ENCODE measurements at places on chromosomes 1 and 21.

- DNase-seq: no peak
These were observed 90.0 kb downstream of the ASH1L start for GRCh38 chr1:155472491-155473083.

- DNase-seq: no peak
These were observed 36.6 kb downstream of the XCL1 start for GRCh38 chr1:168613038-168613451.

DNA sequence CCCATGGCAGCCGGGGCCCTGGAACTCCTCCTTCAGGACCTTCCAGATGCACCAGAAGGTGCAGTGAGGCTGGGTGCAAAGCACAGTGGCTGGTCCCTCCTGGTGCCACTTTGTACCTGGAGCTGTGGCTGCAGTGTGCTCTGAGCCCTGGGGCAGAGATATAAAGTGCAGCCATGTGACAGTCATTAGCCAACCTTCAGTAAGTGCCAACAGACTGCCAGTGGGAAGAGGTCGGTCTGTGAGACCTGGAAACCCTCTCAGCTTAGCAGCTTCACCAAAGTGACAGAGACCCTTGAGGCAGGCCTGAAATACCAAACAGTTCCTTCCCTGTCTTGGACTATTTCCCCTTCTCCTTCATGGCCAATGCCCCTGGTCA is 26.7 kb upstream of the NGF start:
- DNase-seq: no peak

DNA sequence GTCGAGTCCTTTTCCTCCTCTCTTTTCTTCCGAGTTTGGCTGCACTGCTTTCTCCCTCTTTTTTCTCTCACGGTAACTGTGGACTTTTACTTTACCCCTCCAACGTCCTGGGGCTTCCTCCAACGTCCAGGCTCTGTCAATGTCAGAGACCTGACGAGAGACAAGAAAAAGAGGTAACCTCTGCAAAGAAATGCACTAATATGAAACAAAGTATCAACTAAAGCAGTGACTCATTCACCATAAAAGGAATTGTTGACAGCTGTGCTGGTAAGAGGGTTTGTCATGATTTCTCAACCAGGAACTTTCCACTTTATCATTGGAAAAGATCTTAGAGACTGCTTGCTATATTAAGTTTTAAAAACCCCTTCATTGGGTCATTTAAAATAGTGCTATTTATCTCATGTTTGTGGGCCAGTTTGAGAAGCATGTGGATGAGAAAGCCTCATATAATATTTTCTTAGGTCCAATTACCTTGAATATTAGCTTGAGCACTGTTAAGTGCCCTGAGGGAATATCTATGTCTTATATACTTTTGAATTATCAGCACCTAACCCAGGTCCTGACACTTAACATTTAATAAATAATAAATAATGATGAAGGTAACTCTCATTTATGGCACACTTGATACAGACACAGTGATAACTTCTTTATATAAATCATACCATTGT is at the start of gene GBP2:
Gene GBP2 (minus strand): TSS at position 202 of the 668 bp plus-strand sequence. CDS start 4,148 bp downstream, outside the sequence.
- no peak for DNase-seq

- no peak for DNase-seq
These were observed 71.2 kb downstream of the PLA2G4A start for GRCh38 chr1:186899977-186900376.

GRCh38 chr21:29340228-29340627 is 41.5 kb downstream of the BACH1 start:
- DNase-seq: no peak

GRCh38 chr1:8985915-8986813 is 40.1 kb downstream of the SLC2A7 start:
- DNase-seq: no peak
